ENCODE measurements at places on chromosomes 6 and 20. TPM values are rescaled to one million over a fixed set of nuclear protein-coding genes. Genes with fewer than 3 reads are reported as not detected.
A peak's percentile ranks its signal among the peaks of the same experiment; 100 is the strongest.

- no peak overlapping the region for H3K27ac ChIP-seq
- H3K4me3 ChIP-seq: no peak overlapping the region
- H3K36me3 ChIP-seq: no peaks in the 10 kb centered on the region
- no peaks in the 10 kb centered on the region for H3K27me3 ChIP-seq
Observed at GRCh38 chr6:163146036-163146435, 268.5 kb upstream of the QKI start.

GRCh38 chr20:41428285-41428684 is 61.7 kb upstream of the EMILIN3 start:
- H3K27me3 ChIP-seq: no peaks in the 10 kb centered on the region
- no peak for DNase-seq
- H3K27ac ChIP-seq: no peak overlapping the region

DNA sequence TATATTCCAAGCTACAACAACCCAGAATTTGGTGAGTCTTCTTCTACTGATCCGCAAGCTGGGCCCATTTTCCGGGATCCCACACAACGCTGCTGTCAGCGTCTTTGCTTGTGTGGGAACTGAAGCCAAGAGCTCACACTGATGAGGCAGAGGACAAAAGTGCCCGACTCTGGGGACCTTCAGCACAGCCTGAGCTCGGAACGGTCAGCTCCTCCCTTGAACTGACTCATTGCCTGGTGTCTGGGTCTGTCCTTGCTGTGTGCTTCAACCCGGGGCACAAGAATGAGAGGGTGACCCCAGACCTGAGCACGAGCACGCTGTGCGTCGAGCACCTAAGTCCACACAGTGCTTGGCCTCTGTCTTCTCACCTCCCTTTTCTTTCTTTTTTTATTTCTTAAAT is 33.5 kb downstream of the DACT2 start:
- H3K27ac ChIP-seq: no peak overlapping the region
- H3K27me3 ChIP-seq: no peaks in the 10 kb centered on the region
- H3K4me1 ChIP-seq: no peaks in the 10 kb centered on the region
- DNase-seq: no peak
- no peak overlapping the region for H3K4me3 ChIP-seq
- H3K36me3 ChIP-seq: no peaks in the 10 kb centered on the region

- peak overlapping the region; percentile 78 for H3K27ac ChIP-seq
- H3K4me1 ChIP-seq: peaks cover 3% of the 10 kb centered on the region
- H3K27me3 ChIP-seq: no peaks in the 10 kb centered on the region
- no peaks in the 10 kb centered on the region for H3K36me3 ChIP-seq
Observed at GRCh38 chr20:41394931-41395666, 28.5 kb upstream of the EMILIN3 start.

- H3K27ac ChIP-seq: no peak overlapping the region
- H3K4me3 ChIP-seq: peak overlapping the region; percentile 100
- H3K36me3 ChIP-seq: no peaks in the 10 kb centered on the region
- H3K4me1 ChIP-seq: no peaks in the 10 kb centered on the region
- no peaks in the 10 kb centered on the region for H3K27me3 ChIP-seq
Observed at GRCh38 chr6:26568601-26569432, 27.9 kb upstream of the ABT1 start.

- peaks cover 14% of the 10 kb centered on the region for H3K4me1 ChIP-seq
- no peak overlapping the region for H3K4me3 ChIP-seq
- no peaks in the 10 kb centered on the region for H3K36me3 ChIP-seq
Observed at GRCh38 chr6:65566117-65566516, 140.9 kb downstream of the EYS start.

GRCh38 chr6:16157909-16158308 is 29.0 kb downstream of the MYLIP start:
- no peaks in the 10 kb centered on the region for H3K4me1 ChIP-seq
- no peaks in the 10 kb centered on the region for H3K27me3 ChIP-seq
- H3K4me3 ChIP-seq: no peak overlapping the region

Gene DEFB119
- not detected for total RNA-seq

Gene METTL24
- total RNA-seq: 1.3 TPM

Gene NNAT
- total RNA-seq: 27.3 TPM

All from endodermal cell (in vitro differentiated cells).